ENCODE measurements at places on chromosomes 12 and 14.

DNA sequence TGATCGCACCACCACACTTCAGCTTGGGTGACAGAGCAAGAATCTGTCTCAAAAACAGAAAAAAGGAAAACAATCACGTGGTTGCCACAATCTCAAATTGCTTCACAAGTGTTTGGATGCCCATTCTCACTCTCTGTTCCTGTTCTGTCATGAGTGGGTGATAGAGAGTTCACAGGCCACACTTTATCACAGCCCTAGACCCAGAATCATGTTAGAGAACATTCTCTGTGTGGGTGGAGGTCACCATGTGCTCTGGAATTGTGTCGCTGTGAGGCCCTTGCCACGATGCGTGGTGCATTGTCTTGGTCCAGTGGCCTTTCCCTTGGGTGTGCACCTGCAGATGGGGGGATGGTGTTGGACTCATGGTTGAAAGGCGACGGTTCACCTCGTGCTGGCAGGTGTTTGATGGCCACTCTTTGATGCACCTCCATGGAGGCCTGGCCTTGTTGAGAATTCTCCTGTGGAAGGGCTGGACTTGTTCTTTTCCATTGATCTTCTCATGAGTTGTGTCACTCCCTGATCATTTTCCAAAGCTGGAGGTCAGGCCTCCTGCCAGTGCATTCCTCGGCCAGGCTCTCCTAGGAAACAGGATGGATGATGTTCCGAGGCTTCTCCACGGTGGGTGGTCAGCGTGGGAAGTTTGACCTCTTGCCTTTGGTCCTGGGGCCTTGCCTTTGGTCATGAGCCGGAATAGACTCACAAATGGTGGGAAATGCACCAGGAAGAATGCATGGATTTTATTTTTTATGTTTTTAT, 91.9 kb downstream of the SLC24A4 start:
- no peak for DNase-seq

GRCh38 chr14:74531467-74531866, 37.9 kb downstream of the ISCA2 start:
- no peak for DNase-seq

DNA sequence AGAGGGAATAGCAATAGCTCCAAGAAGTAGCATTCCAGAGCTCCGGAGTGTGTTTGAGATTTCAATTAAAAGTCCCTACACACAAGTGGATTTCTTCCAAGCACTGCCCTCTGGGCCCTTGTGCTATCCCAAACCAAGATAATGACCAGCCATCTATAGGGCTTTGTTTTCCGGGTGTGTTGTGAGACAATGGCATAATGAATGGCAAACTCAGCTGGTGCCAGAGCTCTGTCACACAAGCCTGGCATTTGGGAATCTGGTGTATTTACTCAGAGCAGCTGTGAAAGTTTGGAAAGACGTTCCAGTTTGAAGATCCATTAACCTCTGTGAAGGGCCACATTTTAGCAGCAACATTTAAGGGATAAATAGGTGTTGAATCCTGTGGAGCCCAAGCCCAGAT, 61.2 kb upstream of the TMTC2 start:
- peak; percentile 23 for DNase-seq

- no peak for DNase-seq
Observed at GRCh38 chr12:111596985-111597830, 1.9 kb downstream of the ATXN2 start.

DNA sequence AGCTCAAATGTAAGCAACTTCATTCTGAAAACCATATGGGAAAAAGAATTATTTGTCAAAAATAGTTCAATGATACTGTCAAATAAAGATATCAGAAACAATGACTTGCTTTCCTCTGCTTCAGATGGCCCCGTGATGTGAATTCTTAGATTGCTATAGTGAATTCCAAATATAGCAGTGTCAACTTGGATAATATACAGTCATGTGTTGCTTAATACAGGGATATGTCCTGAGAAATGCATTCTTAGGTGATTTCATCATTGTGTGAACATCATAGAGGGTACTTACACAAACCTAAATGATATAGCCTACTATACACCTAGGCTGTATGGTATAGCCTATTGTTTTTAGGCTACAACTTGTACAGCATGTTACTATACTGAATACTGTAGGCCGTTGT, 108.7 kb upstream of the MIS18BP1 start:
- no peak for DNase-seq

Data from spinal cord (tissue), 10 donors.